ENCODE measurements at places on chromosomes 2 and 18.

DNA sequence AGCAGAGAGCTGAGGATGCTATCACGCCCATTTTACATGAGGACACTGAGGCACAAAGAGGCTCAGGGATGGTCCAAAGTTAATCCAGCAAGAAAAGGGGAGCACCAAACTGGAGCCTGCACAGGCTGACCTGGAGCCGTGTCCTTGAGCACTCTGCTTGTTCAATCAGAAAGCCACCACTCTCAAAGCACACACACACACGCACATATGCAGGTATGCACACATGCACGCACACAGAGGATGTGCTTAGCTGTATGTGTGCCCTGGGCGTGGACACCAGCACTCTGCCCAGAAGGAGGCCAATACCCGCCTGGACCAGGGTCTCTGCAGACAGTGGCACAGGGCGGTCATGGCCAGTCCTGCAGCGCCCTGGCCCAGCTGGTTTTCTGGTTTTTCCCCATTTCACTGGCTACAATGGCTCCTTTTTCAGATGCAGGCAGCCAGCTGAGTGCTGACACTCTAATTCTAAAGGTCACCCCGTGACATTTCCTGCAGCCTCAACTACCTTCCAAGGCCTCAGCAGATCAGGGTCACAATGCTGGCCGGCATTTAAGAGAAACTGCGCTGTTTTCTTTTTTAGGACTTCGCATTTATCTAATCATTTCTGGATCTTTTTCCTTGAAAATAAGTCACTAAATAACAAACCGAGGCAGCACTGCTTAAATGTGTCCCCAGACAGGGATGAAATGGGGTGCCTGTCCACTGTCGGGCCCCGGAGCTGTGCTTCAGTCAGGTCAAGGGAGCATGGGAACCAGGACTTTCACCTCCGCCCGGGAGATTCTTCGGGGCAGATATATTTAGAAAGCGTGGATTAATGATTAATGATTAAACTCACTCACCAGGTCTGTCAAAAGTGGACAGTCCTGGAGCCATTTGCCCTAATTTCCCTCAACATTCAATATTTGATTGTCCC is 104.5 kb downstream of the HDAC4 start:
- DNase-seq: no peak

- no peak for DNase-seq
Observed at GRCh38 chr2:63840081-63840784, 1.5 kb upstream of the UGP2 start.

DNA sequence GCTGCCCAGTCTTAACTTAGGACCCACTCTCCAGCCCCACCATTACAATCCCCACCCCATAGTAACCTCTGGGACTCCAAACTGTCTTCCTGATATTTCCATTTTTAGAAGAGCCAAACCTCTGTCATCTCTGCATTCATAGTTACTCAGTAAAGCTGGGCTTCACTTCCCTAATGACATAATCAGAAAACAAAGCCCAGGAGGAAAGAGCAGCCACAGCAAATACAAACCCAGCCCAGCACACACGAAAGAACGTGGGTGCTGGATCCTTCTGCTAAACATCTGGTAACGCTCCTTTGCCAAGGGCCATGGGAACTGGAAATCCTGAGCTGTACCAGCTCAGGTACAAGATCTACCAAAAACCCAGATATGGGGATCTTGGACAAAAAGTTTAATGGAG is 36.8 kb upstream of the RIOK3 start:
- no peak for DNase-seq

DNA sequence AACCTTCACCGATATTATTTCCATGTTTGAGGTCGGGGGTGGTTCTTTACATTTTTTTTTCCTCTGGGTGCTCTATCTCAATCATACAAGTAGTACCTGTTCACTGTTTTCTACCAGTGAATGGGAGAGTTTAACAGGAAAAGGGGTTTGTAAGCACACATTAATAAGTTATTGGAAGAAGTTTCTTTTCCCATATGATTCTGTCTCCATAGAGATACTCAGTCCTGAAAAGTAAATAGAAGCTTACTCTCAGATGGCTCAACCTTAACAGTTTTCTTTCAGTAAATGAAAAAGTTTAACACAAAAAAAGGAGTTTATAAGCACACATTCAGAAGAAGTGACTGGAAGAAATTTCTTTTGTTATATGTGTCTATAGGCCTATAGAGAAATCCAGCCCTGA is 995.6 kb upstream of the SLC39A10 start:
- DNase-seq: no peak

- DNase-seq: no peak
Observed at GRCh38 chr2:228131833-228132232, 49.7 kb downstream of the SPHKAP start.

DNA sequence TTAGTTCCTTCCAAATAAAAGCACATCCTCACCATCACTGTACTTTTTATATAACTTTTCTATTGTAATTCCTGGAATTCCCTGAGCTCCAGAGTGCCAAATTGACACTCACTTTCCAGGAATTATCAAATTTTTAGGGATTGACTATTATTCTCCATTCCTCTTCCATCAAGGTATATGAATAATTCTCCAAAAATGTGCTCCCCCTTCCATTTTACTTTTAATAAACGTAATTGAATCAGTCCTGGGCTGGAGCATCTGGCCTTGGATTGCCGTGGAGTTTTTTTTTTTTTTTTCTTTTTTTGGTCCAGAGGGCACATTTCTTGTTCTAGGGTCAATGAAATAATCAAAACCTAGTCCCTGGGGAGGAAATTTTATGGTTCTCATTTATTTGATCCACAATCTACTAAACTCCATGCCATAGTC is 304.3 kb downstream of the CDCA7 start:
- DNase-seq: no peak

- no peak for DNase-seq
Observed at GRCh38 chr2:199602896-199603717, 145.4 kb upstream of the SATB2 start.

GRCh38 chr2:178829299-178829960 is 22.2 kb upstream of the TTN start:
- no peak for DNase-seq

DNA sequence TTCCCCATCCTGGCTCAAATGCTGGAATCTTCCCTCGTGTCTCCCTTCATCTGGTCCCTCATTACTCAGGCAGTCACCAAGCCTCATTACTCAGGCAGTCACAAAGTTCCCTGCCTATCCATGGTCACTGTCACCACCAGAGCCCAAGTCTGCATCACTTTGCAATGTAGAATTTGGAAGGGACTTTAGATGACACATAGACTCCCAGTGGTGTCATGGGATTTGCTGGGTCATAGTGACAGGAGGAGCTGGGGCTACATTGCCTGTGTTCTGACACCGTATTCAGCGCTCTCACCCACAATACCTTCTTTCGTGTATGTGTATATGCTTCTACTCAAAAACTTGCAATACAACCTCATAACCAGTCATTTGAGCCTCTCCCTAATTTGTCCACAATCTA is 2.1 kb upstream of the EMILIN1 start:
- no peak for DNase-seq

- DNase-seq: no peak
Observed at GRCh38 chr18:30086351-30086750, 956.2 kb downstream of the DSC3 start.

DNA sequence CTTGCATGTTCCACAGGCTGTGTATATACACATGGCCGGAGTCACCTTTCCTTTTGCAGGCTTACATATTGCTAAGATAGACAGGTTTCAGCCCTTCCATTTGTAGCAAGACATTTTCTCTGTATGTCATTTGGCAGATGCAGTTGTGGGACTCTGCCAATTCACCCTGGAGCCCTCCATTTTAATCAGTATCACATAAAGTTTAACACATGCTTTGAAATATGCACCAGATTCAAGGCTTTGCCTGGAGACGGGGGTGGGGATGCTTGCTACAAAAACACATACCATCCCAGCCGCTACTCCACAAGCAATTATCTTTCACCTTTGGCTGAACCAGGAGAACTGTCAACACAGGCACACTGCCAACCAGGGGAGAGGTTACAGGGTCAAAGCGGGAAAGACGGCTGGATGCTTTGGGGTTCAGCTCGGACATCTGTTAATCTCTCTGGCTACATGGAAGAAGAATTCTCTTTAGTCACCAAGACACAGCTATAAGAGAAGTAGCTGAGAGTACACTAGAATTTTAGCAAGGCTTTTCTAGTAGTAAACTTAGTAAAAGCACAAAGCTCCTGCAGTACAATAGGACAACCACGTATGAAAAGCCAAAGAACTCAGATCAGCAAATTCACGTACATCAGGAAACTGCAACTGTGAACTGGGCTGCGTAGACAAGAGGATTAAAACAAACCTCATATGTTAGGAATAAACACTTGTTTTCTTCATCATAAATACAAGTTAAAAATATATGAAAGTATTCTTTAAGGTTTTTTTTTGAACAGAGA is 130.9 kb downstream of the EXOC6B start:
- DNase-seq: no peak

DNA sequence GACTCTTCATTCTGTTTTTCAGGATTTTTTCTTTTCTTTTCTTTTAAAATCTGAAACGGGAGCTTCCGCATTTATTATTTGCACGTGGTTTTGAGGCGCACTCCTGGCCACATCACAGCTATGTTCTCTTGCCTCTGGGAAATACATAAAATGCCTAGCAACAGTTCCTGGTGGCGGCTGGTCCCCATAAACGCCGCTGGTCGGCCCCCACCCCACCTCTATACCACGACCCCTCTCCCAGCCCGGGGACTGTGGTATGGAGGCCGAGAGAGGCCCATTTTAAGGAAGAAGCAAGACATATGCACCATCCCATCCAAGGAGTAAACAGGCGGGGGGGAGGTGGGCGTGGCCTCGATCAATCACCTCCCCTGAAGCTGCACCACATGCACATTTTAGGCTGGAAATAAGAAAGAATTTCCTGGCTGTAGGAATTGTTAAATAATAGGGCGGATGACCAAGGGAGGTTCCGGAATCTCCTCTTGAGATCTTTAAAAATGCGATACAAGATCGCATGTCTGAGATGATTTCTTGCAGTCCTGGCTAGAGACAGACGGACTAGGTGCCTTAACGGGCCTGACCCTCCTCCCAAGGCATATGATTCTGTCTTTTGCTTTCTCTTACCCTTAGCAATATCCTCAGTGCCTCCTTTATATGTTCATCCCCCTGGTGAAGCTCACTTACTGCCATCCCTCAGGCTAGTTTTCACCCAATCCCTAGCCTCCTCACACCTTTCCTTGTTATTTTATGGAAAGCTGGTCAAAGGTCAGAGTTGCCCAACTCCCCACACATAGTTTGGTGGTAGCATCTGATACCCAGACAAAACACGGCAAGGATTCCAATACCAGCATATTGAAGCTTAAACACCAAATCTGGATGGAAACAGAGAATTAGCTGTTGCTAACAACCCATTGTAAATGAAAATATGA is 82.4 kb downstream of the BCL2 start:
- no peak for DNase-seq

DNA sequence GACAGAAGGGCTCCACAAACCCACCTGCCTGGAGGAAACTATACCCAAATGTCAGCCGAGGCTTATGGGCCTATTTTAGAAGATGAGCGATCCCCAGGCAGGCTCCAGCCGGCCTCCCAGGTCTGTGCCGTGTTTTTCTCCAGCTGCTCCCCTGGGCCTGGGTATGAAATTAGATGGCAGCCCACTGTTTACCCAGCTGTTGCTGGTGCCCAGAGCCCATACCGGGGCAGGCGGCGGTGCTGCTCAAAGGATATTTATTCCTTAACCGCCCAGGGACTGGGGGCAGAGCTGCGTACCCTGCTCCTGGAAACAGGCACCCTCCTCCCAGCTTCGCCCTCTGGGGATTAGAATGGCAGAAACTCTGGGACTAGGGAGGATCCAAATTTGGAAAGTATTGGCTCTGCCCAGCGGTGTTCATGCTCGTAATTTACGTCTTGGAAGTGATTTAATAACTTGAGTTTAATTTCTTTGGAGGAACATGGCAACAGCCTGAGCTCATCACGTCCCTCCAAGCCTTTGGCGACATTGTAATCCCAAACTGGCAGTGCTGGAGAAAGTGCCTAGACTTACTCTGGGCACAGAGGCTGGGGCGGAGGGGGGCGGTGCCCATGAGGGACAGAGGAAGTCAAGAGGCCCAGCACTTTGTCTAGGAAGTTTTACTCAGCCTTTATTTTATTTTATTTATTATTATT is 199.2 kb downstream of the KLHL29 start:
- no peak for DNase-seq

GRCh38 chr2:181364492-181365170 is 92.6 kb upstream of the ITGA4 start:
- no peak for DNase-seq

DNA sequence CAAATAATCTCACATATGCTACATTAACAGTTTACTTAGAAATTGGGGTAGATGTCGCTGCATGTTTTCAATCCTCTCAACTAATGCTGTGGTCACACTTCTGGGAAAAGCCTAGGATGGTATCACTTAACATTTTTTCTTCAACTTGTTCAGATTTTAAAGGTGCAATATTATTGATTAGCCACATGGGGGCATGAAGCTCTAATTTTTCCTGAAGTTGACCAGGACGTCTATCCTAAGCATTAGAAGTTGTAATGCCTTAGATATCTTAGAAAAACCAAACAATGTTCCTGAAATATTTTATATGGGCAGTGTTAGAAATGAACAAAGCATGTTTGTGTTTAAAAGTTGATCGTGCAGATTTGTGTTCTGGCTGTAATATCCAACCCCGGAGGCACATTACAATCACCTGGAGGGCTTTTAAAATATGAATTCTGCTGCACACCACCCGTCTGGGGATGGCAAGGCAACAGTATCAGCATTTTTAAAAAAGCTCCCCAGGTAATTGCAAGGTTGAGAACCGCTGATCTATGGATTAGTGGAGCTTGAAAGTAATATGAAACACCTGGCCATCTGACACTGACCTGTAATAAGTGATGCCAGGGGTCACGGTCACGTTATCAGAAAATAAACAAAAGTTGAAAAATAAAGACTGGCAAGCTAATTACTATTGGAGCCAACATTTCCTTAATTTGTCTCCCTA is 100.5 kb upstream of the LMAN1 start:
- no peak for DNase-seq

- no peak for DNase-seq
Observed at GRCh38 chr18:29078273-29078672, 901.3 kb upstream of the CDH2 start.

DNA sequence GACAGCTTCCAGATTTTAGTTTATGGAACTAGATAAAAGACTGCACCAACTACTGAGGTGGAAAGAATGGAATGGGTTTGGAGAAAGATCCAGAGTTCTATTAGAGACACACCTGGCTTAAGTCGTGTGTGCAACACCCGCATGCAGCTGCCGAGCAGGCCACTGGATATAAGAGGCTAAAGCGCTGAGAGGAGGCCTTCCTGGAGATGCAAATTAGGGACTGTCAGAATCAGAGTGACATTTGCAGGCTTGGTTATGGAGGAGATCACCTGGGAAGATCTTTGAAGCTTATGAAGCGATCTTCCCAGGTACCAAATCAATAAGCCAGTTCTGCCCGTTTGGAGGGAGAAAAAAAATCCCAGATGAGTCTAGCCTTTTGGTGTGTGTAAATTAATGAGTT is 30.4 kb upstream of the KLHL29 start:
- no peak for DNase-seq

Measured in stimulated activated CD4-positive, alpha-beta T cell treated with anti-CD3 and anti-CD28 coated beads, Interleukin-1b, Interleukin-23, amount 100 ng/mL, for 24 hours (primary cell).